ENCODE measurements at places on chromosomes 3 and 15.

DNA sequence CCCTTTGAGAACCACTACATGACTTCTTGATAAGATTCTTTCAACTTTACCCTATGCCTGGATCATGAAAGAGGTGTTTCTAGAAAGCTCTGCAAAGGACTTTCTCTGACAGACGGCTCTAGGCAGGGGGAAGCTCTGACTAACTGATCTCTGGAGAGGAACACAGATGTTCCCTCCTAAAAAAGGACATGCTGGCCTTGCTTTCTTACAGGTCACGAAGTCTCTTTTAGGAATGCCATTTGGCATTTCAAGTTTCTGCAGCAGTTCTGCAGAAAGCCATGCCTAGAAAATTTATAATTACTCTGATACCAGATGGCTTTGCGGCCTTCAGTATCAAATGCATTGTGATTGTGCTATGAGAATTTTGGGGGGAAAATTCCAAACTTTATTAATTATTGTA lies 275.4 kb upstream of the CTDSPL start:
- DNase-seq, result no peak

DNA sequence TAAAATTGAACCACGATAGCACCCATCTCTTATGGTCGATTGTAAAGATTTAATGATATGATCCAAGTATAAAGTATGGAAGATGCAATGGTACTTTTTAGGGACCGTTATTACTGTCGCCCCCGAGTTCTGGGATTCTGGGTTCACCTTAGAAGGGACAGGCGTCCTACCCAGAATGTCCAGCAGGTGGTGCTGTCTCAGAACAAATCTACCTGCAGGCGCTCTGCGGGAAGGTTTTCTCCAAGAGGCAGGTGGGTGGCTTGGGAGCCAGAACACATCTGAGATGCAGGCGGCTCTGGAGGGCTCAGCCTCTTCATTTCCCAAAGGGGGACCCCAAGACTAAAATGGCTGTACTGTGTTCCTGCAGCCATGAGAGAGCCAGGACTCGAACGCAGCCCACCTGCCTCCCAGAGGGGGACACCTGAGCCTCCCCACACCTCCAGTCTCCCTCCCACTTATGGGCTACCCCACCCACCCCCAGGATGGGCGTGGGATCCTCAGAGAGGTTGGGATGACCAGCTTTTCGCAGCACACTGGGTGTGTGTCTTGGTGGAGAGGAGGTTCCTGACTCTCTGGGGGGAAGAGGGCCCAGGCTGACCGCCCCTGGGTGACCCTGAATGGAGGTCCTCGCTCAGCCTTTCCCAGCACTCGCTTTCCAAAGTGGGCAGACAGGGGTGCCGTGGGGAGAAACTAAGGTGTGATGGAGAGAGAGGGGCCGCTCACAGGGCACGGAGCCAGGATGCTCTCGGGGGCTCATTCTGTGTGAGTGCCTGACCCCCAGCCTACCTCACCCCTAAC lies 28.1 kb upstream of the CORO2B start:
- DNase-seq, result peak; percentile 38

DNA sequence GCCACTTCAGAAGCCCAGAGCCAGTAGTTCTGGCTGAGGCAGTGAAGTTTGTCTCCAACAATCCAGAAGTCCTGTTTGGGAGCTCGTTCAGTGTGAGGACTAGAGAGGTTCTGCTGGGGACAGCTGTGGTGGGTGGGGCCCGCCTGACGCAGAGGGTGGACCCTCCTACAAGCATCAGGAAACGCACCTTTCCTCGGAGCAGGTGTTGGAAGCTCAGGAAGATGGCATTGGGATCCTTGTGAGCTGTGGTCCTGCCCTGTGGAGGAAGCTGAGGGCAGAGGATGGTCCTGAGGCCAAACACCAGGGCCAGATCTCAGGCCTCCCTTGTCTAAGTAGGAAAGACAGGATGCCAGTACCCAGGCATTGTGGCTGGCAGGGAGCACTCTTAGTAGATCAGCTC lies 5.1 kb downstream of the THPO start:
- DNase-seq, result no peak

- DNase-seq, result no peak
Observed at GRCh38 chr15:77654975-77655374, 22.3 kb upstream of the LINGO1 start.

DNA sequence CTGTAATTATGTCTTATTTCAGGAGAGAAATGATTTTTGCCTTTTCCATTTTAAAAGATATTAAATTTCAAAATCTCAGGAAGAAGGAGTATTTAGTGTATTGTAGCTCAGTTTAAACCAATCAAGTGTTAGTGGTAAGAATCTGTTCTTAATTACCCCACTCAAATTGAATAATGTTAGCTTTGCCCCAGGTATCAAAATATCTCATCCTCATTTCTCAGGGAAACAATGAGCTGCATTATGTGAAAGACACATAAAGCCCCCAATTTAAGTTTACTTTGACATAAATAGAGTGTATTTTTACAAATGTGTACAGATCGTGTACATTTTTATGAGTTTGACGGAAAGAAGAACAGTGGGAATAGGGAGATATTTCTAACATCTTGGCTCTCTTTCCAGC lies 317.4 kb upstream of the RARB start:
- DNase-seq, result no peak

GRCh38 chr3:149044339-149045083 lies 41.8 kb downstream of the HLTF start:
- no peak for DNase-seq

DNA sequence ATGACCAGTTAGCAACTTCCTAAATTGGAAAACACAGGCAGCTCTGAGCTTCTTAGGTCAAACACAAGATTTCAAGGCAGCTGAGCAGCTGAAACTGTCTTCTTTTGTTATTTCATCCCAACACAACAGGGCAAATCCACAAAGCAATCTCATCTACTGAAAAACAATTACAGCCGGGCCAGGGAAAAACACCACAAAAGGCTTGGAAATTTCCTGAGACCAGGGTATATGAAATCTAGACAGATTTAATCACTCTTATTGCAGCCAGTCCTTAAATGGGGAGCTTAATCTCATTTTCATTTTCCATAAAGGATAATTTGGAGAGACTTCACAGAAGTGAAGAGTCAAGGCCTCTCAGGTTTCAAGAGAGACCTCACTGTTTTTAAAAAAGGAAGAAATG lies 181.8 kb downstream of the SSR3 start:
- DNase-seq, result no peak

DNA sequence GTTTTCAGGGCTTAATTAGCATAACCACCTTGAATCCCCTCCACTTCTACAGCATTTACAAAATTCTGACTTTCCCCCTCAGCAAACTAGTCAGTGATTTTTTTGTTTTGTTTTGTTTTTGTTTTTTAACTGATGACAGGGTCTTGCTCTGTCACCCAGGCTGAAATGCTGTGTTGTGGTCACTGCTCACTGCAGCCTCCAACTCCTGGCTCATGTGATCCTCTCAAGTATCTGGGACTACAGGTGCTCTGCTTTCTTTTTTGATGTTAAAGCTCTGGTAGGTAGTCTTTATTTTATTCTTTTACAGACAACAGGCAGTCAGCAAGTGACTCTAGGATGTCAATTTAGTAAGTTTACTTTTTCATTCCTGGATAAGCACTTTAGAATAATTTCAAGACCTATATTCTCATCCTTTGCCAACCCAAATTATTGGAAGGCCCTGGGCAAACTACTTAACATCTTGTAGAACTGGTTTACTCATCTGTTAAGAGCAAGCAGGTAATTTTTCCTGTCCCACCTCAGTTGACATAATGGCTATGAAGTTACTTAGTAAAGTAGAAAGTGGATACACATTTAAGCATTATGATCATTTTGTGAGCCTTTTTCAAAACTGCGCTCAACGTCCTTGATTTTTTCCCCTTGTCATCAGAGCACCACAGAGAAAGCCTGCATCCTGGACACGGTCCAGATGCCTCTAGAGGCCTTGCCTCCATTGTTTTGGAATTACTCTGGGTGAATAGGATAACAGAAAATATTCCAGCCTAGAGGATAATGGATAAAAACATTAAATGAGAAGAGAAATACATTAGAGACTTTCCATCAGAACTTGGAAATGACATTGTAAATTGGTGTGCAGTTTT lies 69.9 kb upstream of the NDUFB4 start:
- peak; percentile 28 for DNase-seq

GRCh38 chr3:17258823-17259436 lies 374.2 kb downstream of the PLCL2 start:
- peak; percentile 16 for DNase-seq

DNA sequence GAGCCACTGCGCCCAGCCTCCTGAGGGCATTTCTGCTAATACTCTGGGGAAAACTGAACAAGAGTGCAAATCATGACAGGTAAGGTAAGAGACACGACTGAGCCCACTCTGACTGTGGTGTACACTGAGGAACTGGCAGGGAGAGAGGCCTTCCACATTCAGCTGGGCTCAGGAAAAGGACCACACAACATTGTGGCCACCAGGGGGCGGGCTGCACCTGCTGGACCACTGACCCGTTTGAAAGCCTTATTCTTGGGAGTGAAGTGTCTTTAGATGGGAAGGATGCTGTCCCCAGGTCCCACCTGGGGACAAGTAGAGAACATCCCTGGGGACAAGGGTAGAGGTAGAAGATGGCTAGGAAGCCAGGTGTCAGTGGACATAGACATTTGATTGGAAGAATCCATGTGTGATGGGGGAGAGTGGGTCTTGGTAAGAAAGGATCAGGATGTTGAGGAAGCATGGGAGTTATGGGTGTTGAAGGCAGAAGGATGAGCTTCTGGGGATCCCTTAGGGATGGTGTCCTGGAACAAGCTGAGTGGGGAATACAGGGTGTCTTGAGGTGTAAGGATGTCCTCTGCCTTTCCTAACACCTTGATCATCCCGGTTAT lies 6.2 kb upstream of the CTDSPL start:
- DNase-seq, result peak; percentile 63

DNA sequence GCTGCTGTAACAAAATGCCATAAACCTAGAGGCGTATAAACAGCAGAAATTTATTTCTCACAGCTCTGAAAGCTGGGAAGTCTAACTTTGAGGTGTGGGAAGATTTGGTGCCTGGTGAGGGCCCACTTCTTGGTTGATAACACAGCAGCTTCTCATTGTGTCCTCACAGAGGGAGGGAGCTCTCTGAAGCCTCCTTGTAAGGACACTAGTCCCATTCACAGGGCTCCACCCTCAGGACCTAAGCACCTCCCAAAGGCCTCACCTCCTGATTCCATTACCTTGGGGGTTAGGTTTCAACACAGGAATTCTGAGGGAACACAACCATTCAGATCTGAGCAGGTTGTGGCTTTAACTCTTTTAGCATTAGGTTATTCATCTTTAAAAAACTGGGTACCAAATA lies 380.3 kb upstream of the ATP10A start:
- no peak for DNase-seq

Data from NCI-H1092 treated with DMSO at 0.1 percent for 48 hours (cell line).